HuH-7 (cell line): ENCODE measurements at places on chromosomes 2 and 18.

DNA sequence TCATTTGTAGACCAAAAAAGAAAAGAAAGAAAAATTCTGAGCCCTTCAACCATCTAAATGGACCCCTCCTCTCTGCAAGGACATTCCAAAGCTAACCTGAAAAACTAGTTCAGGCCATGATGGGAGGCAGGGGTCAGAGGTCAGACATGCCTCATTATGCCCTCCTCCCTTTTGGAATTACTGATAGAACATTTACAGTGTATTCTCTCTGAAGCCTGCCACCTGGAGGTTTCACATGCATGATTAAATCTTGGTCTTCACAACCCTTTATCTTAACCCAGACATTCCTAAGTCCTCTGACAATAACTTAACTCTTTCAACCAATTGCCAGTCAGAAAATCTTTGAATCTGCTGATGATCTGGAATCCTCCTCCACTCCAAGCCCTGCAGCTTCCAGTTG lies 86.0 kb downstream of the SPP2 start:
- no peak for DNase-seq

DNA sequence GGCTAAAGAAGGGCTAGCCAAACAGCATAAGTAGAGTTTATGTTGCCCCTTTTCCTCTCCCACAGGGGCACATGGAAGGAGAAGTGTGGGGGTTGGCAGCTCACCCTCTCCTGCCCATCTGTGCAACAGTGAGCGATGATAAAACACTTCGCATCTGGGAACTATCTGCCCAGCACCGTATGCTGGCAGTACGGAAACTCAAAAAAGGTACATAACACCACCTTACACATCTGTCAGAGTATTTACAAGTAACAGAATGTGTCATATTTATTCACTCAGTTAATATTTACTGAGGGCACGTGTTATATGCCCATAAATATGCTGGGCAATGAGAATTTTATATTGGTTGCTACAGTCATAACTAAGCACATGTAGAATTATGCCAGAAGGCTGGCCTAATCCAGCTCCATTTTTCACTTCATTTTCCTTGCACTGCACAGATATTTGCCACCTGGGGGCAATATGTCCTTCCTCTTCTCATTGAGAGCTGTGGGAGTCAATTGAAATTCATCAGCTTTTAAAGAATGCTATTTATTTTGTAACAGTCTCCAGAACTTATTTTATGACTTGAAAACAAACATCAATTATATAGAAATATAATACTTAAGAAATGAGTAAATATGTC lies 150.6 kb downstream of the RTN4 start:
- DNase-seq: peak; percentile 51

DNA sequence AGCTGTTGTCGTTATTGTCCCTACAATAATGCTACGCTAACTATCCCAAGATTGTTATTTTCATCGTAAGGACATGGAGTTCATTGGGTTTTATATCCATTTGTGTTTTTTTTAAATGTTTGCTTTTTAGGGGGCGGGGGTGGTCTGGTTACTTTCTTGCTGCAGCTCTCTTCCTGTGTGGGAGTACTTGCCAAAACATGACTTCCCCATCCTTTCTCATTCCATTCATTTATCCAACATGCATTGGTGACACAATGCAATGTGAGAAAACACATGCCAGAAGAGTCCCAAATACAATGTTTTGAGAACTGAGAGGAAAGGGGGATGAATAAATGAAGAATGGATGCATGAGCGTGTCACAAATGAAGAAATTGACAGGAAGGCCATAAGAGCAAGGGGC lies 55.9 kb downstream of the E2F6 start:
- DNase-seq: no peak

- no peak for DNase-seq
Observed at GRCh38 chr2:178517496-178517895, 37.2 kb downstream of the PLEKHA3 start.

DNA sequence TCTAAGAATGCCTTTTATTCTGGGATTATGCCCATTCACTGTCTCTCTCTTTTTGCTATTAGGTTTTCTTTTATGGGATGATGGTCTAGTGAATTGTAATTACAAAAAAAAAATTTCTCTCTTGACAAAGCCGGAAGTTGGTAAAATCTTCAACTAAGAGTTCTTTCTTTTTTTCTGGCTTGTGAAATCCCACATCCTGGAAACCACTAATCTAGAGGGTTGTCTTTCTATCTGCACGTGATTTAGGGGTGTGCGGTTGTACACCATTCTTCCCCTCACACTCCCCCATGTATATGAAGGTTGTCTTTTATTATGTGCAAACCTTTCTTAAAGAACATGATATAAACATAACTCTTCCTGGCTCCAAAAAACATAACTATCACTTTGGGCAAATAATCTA lies 52.0 kb downstream of the GATA6 start:
- DNase-seq: no peak

- DNase-seq: no peak
Observed at GRCh38 chr2:157785200-157785599, 90.9 kb downstream of the ACVR1 start.
